Activated CD4-positive, CD25-positive, alpha-beta regulatory T cell treated with anti-CD3 and anti-CD28 coated beads, Interleukin-2, amount 50 U/mL, for 24 hours (primary cell): ENCODE measurements at places on chromosomes 5 and 9.

- no peak for ATAC-seq
Observed at GRCh38 chr5:135534609-135535419, 950 bp downstream of the NEUROG1 start.

GRCh38 chr9:35907711-35908503 is 1.4 kb upstream of the SPAAR start:
- no peak for ATAC-seq

DNA sequence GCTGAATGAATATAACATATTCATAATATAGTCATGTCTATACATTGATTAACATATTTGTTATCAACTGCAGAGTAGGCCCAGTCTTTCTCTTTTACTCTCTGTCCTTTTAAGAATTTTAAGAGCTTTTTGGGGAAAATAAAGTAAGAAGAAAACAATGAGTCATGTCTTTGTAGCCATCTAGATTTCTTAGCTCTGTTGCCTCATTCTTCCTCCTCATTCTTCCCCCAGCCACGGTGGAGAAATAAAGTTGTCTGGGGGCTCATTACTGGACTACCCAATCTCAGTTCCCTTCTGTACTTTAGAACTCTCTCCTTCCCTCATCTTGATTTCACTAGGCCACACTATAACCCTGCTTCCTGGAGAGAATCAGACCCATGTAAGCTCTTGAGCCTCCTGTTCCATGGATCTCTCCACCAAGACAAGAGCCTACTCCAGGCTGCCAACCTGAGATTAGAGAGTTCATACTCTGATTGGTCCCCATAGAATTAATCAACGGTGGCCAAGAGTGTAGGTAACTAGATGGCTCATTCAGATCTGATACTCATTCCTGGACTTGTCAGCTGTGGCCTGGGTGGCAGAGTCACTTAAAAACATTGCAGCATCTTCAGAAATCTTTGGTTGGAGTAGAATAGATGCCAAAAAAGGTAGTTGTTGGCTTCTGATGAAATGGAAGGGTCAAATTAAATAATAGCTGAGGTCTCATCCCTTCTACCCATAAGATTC is 44.2 kb downstream of the ITGA1 start:
- no peak for ATAC-seq

DNA sequence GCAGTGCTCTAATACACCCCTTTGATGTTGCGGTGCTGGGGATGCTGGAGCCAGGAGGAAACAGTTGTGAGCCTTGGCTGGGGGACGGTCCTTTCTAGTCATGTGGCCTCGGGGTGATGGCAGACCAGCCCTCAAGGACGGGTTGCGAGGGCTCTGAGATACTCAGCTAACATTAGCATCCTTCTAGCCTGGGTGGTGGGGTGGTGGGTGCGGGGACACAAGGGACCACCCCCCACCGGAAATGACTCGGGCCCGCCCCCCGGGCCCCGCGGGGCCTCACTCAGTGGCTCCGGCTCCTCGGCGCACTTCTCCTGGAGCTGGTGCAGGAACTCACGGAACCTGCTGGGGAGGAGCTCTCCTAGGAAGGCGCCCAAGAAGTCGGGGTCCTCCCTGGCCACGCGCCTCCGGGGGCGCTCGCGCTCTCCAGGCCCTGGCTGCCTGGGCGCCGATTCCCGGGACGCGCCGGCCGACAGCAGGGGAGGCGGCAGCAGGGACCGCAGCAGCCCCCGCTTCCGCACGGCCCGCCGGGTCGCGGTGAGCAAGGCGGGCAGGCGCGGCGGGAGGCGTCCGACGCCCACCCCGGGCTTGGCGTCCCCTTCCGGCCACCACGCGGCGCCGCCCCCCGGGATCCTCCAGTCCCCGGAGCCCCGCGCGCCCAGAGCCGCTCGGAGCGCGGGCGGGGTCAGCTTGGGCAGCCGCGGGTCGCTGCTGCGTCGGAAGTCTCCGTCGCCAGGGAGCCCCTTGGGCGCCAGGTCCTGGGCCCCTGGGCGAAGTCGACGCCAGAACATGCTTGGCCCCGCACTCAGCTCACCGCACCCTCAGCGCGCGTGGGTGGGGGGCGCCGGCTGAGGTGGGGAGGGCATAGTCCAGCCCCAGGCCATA is 873 bp downstream of the C9orf50 start:
- ATAC-seq: no peak

GRCh38 chr5:81140441-81140840 is 92.7 kb upstream of the CKMT2 start:
- no peak for ATAC-seq

GRCh38 chr5:35828082-35828598 is 28.6 kb upstream of the IL7R start:
- ATAC-seq: no peak

- ATAC-seq: no peak
Observed at GRCh38 chr9:134556531-134557068, 85.0 kb upstream of the COL5A1 start.

DNA sequence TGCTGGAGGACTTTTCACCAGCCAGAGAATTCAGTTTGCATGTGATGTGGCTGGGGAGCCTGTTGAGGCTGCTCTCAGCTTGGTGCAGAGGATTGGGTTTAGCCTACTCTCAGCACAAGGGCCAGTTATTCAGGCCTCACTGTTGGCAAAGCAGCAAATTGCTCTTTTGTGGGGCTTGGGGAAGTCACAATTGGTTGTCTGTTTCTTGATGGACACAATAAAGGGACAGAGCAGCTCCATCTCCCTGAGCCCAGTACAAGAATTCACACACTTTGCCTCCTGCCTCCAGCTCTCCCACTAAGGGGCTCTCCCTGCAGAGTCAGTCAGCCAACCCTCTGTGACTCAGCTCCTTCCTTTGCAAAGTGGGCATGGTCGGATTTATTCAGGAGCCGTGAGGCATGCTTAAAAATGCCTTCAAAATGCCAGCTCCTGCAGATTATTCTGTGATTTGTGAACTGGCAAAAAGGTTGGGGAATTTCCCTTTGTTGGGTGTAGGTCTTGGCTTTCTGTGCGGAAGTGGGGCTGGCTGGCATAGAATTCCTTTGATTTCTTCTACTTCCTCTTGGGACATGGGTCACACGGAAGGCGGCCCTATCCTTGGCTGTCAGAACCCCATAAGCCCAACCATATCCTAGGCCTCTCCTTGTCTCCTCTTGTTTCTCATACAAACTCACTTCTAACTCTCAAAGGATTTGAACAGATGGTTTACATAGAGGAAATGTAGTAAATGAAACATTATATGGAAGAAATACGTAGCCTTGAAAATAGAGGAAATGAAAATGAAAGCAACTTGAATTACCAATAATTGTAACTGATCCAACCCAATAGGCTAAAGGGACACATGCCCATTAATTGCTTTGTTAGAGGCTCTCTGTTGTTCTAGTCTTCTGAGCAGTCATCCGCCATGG is 118.7 kb upstream of the CD180 start:
- no peak for ATAC-seq
